NCI-H1105 treated with DMSO at 0.1 percent for 48 hours (cell line): ENCODE measurements at places on chromosomes 7 and 10.

DNA sequence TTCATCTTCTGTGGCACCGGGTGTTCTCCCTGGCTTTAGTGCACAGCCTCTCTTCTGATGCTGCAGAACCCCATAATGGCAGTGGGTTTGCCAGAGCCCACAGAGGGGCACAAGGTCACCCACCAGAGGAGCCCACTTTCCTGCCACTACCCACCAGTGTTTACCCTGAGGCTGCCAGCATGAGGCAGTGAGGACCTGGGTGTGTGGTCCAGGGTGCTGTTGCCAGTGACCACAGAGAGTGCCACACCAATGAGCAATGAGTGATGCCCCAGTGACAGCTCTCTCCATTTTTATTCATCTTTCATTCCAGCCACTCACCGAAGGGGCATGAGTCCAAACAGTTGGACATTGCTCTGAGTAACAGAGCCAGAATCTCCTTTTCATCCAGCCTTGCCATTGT, 34.8 kb downstream of the MTURN start:
- no peak for DNase-seq

- peak; percentile 14 for DNase-seq
Measured at GRCh38 chr7:30142710-30143109, 7.9 kb downstream of the MTURN start.

GRCh38 chr7:888081-889024, 12.0 kb downstream of the GET4 start:
- no peak for DNase-seq

GRCh38 chr7:45977256-45977780, 56.2 kb upstream of the IGFBP3 start:
- no peak for DNase-seq

GRCh38 chr10:125448596-125448995, 234.4 kb downstream of the TEX36 start:
- DNase-seq: no peak

DNA sequence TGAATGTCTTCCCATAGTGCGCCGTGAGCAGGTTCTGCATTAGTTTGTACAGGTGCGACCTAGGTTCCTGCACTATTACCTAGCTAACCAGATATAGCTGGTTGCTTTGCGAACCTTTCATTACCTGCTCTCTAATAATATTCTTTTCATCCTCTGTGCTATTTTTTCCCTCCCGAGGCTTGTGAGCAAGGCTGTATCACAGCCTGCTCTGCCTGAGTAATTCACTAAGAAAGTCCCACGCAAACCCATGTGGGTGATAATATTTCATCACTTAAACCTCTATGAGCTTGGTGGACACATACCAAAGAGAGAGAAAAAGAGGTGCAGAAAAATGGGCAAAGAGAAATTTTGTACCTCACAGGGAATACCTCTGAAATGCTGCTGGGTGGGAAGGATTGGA, 8.4 kb downstream of the INHBA start:
- DNase-seq: no peak

- DNase-seq: no peak
Measured at GRCh38 chr7:111290982-111291381, 200.1 kb downstream of the LRRN3 start.

- DNase-seq: no peak
Measured at GRCh38 chr7:48298779-48299178, 127.5 kb downstream of the ABCA13 start.

- peak; percentile 54 for DNase-seq
Measured at GRCh38 chr7:12987238-12987637, 299.8 kb downstream of the ARL4A start.

DNA sequence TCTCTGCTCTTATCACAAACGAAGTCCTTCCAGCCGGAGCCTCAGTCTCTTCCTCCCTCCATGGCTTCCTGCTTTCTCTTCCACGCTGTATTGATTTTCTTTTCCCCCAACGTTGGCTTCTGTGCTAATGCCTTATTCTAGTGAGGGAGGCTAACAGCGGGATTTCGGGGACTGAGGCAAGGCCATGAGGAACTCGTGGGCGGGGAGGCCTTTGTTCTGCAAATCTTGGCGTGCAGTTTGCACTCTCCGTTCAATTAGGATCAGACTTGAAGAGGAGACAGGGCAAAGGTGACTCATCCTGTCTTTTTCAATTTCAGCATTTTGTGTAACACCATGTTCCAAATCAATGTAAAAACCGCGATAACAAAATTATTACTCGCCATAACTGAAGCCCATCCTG, 25.3 kb downstream of the EN2 start:
- DNase-seq: no peak

- no peak for DNase-seq
Measured at GRCh38 chr7:27106181-27106900, 3.9 kb upstream of the HOXA2 start.

GRCh38 chr10:76045174-76045573, 613.8 kb downstream of the LRMDA start:
- DNase-seq: no peak

DNA sequence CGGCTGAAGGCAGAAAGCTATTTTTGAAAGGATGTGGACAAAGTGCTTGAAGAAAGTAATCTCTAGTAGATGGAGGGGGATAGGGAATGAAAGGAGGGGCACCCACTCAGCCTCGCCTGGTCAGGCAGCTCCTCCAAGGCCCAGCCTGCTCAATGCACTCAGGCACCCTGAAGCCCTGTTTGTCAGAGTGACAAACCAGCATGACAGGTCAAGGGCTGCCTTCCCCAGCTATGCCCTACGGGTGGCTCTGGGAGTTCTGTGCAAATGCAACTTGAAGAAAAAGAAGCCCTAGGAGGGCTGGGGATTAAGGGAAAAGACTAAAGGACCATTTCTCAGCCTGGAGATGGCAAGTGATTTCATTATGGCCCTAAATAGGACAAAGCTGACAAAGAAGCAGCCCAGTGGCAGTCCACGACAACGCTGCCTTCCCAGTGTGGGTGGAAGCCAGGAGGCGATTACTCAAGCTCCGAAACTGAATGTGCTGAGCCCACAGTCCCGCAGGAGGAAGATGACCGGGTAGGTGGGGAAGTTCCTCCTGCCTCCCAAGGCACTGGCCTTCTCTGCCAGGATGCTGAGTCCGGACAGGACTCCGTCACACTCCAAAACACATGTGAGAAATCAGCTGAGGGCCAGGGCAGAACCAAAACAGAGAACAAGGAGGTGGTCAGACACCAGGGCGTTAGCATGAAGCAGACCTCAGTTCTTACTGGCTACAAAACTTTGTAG, 16.3 kb downstream of the LIPA start:
- DNase-seq: no peak

GRCh38 chr7:20777377-20778062, 9.2 kb downstream of the SP8 start:
- no peak for DNase-seq

GRCh38 chr7:33646166-33646565, 259.2 kb upstream of the BMPER start:
- DNase-seq: no peak

DNA sequence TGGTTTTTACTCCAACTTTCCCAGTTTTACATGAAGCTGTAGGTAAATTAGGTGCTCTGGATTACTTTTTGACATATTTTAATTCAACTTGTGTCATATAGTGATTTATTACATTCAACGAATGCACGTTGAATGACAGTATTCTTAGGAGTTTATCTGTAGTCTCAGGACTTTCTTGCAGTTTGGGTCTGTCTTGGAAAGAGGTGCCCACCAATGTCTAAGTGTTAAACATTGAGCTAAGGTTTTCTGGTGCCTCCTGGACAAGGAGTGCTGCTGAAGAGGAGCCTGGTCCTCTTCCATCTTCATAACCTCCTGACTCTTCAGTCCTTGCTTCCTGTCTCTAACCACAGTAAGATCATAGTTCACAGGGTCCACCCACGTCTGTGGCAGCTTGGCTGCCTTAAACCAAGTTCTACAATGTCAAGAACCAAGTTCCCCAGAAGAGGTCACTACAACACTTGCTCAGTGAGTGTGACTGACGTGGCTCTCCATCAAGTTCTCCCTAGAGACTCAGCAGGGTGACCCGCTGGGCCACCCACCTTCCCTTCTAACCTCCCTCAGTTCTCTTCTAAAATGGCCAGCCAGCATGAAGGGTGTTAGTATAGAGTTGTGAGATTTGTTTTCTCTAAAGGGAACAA, 6.1 kb downstream of the NPY start:
- DNase-seq: peak; percentile 61

DNA sequence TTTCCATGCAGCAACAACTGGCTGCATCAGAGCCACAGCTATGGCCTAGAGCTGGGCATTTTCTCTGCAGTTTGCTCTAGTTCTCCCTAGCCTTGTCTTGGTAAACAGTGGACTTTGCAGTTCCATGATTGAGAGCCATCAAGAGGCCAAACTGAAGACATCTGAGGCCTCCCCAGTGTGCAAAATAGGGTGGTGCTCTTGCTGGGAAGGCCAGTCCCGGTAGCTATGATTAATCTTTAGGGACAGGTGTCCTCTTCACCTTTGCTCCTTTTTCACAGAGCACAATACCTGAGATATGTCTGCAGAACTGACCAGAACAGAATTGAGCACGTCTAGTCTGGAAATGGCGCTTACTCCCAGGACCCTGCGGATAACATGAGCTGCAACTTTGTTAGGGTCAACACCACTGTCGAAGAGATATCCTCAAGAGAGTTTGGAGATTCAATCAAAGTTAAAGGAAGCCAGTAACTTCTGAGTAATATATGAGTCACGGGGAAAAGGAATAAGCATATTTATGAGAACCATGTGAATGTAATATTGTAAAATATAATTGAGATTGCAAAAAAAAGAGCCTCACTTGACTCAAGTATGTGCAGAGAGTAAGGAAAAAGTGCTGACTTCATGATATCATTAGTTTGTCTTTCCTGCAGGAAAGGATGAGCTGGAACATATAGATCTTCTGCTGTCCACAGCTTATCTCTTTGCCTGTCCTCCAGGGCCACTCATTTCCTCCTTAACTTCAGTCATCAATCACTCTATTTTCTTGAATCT, 76.7 kb downstream of the ANK3 start:
- DNase-seq: no peak

GRCh38 chr10:50523357-50523756, 100.4 kb downstream of the SGMS1 start:
- DNase-seq: no peak
